Activated T-cell treated with anti-CD3 and anti-CD28 coated beads, Interleukin-2, amount 50 U/mL, for 72 hours (primary cell): ENCODE measurements at places on chromosomes 4 and X.

- no peak overlapping the region for H3K27ac ChIP-seq
- no peak overlapping the region for H3K4me3 ChIP-seq
- H3K27me3 ChIP-seq = no peaks in the 10 kb centered on the region
- no peaks in the 10 kb centered on the region for H3K36me3 ChIP-seq
Observed at GRCh38 chr4:115107411-115107810, 6.0 kb downstream of the NDST4 start.

GRCh38 chr4:673349-674091 is 556 bp downstream of the ATP5ME start:
- peaks cover 3% of the 10 kb centered on the region for H3K36me3 ChIP-seq
- peaks cover 11% of the 10 kb centered on the region for H3K4me1 ChIP-seq
- peak overlapping the region; percentile 91 for H3K4me3 ChIP-seq
- no peaks in the 10 kb centered on the region for H3K27me3 ChIP-seq

GRCh38 chr4:100936661-100937375 is 410.5 kb downstream of the PPP3CA start:
- no peak for DNase-seq
- H3K27me3 ChIP-seq = peaks cover 26% of the 10 kb centered on the region
- H3K4me3 ChIP-seq = no peak overlapping the region
- no peak overlapping the region for H3K27ac ChIP-seq
- no peaks in the 10 kb centered on the region for H3K36me3 ChIP-seq
- H3K4me1 ChIP-seq = peaks cover 5% of the 10 kb centered on the region

DNA sequence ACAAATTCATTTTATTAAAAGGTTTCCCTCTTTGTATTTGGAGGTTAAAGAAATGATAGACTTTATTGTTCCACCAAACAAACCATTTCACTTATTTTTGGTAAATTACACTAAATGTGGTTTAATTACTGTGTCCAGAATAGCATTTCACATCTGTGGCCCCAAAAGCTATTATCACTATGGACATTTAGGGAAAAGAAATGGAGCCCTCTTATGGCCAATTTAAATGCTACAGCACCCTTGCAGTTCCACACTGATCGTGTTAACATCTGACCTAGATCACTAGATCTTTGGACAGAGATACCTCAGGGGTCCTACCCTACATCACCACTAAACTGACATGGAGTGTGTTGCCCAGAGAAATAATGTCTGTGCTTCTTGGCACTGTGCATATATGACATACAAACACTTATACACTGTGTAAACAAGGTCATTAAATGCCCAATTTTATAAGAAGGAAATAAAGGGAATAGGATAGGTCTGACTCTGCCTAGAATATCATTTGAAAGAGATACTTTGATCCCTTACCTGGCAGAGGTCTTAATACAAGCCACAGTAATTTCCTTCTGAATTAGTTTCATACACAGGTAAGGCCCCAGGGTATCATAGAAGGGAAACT is 163.9 kb downstream of the KDR start:
- no peak for DNase-seq
- no peak overlapping the region for H3K27ac ChIP-seq
- peaks cover 15% of the 10 kb centered on the region for H3K4me1 ChIP-seq
- H3K4me3 ChIP-seq = no peak overlapping the region

DNA sequence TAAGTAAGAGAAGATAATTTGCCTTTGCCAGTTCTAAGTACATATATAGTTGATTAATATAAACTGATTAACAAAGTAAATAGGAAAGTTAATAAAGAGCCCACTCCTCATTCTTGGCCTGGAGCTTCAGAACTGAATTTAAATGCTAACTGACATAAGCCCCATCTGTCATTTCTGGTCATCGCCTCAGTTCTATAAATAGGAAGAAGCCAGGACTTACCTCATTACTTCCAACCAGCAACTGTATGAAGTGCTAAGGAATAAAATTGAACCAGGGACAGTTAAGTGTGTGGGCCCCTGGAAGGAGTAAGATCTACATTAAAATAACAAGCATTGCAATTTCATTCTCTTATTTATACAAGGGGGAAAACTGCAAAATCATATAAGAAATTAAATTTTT is 52.0 kb upstream of the PDLIM5 start:
- no peaks in the 10 kb centered on the region for H3K36me3 ChIP-seq
- DNase-seq = no peak
- no peaks in the 10 kb centered on the region for H3K27me3 ChIP-seq

DNA sequence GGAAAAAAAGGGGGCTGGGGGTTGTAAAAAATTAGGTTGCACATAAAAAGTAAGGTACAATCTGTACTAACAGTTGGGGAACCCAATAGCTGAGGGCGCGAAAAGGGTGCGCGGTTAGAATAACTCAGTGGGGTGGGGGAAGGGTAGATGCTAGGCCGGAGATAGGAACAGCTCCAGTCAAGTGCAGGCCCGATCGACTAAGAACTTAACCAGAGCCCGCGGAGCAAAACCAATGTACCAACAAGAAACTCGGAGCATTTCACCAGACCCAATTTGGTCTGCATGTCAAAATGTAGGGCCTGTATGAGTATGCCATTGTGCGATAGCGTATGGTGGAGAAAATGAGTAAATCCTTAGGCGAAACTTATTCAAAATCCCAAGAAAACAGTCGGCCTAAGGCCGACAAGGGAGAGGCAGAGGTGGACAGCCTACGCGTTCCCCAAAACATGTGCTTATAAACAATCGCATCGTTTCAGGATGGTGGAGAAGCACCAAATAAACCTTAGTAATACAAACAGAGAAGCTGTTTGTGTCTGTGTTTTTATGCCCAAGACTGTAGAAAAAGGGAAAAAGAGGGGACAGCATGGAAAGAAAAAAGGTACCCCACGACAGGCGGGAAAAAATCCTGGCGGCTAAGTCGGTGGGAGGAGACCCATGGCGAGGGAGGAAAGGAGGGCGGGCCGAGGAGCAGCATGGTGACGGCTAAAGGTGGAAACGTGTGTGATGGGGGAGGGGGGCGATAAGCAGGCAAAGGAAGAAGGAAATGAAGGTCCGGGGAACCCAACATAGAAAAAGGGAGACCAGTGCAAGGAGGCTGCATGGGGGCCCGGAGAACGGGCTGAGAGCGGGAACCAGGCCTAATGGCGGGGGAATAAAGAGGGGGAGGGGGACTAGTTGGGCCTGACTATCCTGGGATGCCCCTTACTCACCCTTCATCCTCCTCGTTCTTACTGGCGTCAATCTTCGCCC is 990 bp downstream of the HNRNPD start:
- peak overlapping the region; percentile 98 for H3K27ac ChIP-seq
- H3K4me1 ChIP-seq = peaks cover 57% of the 10 kb centered on the region
- DNase-seq = peak; percentile 74
- peaks cover 25% of the 10 kb centered on the region for H3K36me3 ChIP-seq

DNA sequence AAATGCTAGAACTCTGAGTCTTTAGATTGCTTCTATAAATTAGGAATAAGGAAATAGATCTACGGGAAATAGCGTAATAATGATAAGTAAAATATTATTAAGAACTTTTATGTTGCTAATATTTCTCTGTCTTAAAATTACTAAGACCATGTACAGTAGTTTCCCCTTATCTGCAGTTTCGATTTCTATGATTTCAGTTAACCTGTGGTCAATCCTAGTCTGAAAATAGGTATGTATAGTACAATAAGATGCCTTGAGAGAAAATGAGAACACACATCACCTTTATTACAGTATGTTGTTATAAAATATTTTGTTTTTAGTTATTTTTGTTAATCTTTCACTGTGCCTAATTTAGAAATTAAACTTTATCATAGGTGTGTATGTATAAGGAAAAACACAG is 92.6 kb downstream of the CCSER1 start:
- H3K36me3 ChIP-seq = no peaks in the 10 kb centered on the region
- no peak for DNase-seq
- no peaks in the 10 kb centered on the region for H3K27me3 ChIP-seq
- H3K27ac ChIP-seq = no peak overlapping the region
- H3K4me3 ChIP-seq = no peak overlapping the region

DNA sequence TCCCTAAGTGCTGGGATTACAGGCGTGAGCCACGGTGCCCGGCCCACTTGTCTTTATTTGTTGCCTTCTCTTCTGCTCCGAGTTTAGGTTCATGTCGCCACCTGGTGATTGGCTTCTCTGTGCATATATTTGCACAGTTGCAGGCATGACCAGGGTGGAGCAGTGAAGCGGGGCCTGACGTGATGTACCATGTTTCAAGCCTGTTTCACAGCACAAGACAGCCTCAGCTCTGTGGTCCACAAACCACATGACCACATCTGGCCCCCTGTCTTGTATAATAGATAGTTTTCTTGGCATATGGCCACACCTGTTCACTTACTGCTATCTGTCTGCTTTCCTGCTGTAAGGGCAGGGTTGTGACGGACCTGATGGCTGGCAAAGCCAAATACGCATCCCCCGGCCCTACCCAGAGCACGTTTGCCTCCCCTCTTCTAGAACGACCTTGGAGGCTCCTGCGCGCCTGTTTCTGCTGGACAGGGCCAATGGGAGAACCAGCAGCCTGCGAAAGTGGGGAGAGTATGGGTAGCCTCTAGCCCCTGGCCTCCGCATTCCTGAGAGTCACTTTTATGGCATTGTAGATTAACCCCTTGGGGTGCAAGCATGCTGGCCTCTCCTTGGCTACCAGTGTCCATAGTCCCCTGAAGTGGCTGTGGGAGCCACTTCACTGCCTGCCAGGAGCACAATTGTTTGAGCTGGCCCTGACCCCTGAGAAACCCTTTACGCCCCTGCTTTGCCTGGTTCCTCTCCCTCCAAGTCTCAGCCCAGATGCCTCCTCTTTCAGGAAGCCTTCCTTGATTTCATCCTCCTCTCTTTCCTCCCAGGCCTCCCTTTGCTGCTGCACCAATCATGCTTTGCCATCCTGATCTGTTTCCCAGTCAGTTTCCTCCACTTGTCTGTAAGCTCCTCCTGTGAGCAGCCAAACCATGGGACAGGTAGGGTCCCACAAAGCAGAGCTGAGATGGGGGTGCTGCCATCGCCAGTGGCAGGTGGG is 6.0 kb upstream of the SH3TC1 start:
- peak; percentile 28 for DNase-seq
- H3K4me1 ChIP-seq = peaks cover 4% of the 10 kb centered on the region
- H3K27me3 ChIP-seq = peaks cover 5% of the 10 kb centered on the region

DNA sequence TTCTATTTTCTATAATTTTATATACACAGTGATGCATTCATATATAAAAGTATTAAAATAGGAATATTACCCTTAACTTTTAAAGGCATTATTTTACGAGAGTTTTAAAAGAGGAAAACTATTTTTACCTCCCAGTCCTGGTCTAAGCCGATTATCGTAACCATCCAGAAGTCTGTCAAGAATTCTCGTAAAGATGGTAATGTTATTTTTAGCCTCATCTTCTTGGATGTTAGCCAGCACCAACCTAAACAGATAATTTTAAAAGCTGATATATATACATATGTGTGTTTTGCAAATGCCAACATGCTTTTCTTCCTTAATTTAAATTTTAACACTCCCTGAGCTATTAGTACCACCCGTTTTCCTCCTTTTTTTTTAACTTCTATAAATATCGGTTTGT is 4.0 kb downstream of the GABRA2 start:
- peaks cover 3% of the 10 kb centered on the region for H3K36me3 ChIP-seq
- peaks cover 12% of the 10 kb centered on the region for H3K4me1 ChIP-seq
- peaks cover 31% of the 10 kb centered on the region for H3K27me3 ChIP-seq
- no peak overlapping the region for H3K4me3 ChIP-seq
- DNase-seq = no peak
- H3K27ac ChIP-seq = no peak overlapping the region

DNA sequence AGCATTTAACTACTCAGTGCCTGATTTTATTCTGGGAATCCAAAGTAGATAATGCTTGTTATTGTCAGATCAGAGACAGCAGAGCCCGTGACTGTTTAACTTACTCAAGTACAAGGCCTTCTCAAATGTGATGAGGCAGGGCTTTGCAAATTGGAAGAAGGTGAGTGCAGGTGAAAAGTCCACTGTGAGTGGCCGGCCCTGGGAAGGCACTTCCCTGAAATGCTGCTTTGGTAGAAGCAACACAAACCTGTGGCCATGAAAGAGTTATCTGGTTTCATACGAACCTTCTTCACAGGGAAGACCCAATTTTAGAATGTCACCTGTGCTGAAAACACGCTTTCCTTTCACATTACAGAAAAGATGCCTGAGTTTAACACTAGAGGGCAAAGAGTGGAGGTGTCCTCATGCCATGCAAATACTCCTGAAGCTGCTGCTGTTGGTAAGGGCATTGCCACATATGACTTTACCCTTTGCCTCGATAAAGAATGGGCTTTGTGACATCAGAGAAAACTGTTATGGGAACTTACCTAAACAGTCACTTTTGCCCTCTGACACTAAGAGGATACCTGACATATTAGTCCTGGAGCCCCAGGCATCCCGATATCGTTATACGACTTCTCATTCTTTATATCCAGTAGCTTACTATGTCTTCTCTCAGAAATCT is 8.0 kb downstream of the PPARGC1A start:
- no peaks in the 10 kb centered on the region for H3K36me3 ChIP-seq
- H3K4me1 ChIP-seq = no peaks in the 10 kb centered on the region
- no peak overlapping the region for H3K4me3 ChIP-seq
- H3K27ac ChIP-seq = no peak overlapping the region
- no peaks in the 10 kb centered on the region for H3K27me3 ChIP-seq

DNA sequence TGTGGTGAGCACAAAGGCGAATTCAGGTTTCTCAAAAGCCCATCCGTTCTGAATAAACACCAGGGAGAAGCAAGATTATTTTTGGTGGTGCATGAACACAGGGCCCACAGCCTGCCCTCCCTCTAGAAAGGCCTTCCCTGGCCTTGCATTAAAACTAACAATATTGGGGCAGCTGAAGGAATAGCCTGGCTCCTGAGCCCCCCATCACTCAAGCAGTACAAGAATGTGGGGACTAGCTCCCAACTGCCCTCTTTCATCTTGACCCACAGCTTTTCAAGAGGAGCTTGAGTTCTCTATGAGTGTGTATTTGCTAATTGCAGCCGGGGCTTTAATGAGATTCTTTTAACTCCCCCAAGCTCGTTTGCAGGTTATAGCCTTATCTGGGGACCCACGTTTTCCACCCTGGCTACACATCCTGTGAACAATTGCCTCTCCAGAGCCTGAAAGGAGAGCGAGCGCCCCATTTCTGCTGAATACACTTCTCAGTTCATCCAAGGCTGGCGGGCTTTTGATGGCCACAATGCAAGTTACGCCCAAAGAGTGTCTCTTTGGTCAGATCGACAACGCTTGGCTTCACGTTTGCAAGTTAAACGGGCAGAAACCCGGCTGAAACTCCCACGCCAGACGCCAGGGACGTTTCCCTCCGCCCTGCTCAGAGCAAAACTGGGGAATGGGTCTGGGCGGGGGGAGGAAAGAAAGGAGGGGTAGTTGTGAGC is 4.7 kb upstream of the GSX2 start:
- DNase-seq = no peak
- H3K4me1 ChIP-seq = peaks cover 53% of the 10 kb centered on the region
- peak overlapping the region; percentile 20 for H3K4me3 ChIP-seq
- no peaks in the 10 kb centered on the region for H3K36me3 ChIP-seq
- H3K27ac ChIP-seq = no peak overlapping the region
